Activated CD8-positive, alpha-beta memory T cell treated with anti-CD3 and anti-CD28 coated beads for 1 hour (primary cell): ENCODE measurements at places on chromosomes 4 and X.

GRCh38 chr4:53559021-53559620 is 32.2 kb downstream of the LNX1 start:
- DNase-seq: no peak

GRCh38 chr4:17103231-17103630 is 204.8 kb upstream of the LDB2 start:
- no peak for DNase-seq

- DNase-seq: no peak
Measured at GRCh38 chrX:72393836-72394517, 88.3 kb upstream of the CITED1 start.

- no peak for DNase-seq
Measured at GRCh38 chrX:50697691-50698090, 116.3 kb downstream of the SHROOM4 start.

DNA sequence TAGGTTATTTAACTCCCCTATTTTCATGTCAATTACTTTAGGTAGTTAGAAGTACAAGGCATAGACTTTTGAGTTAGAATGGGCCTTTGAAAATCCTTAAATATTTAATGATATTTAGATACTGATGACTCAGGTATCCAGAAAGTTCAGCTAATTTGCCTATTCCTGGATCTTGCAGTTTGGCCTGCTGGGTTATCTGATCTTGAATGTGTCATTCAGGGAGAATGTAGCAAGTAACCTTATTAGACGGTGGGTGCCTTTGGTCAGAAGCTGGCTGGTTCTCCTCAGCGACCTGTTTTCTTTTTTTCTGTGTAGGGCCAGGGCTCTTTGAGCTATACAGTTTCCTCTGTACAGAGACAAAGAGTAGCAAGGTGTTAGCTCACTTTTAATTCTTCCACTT is 42.0 kb downstream of the MTM1 start:
- DNase-seq: no peak

GRCh38 chr4:175308236-175308635 is 390.1 kb downstream of the ADAM29 start:
- no peak for DNase-seq

DNA sequence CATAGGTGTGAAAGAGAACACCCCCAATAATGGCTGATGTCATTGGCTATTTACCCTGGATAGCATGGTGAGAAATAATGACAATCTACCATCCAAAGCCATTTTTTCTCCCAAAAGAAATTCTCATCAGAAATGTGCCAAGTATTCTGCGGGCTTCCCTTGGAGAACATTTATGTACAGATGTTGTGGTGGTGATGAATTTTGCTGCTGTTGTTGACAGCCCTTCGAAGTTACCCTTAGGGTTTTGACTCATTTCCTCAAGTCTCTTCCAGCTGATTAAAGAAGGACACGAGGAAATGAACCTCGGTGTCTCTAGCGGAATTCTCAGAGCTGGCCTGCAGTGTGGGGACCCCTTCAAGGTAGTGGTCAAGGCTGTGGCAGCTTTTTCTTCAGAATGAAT is 3.4 kb downstream of the KIT start:
- no peak for DNase-seq

DNA sequence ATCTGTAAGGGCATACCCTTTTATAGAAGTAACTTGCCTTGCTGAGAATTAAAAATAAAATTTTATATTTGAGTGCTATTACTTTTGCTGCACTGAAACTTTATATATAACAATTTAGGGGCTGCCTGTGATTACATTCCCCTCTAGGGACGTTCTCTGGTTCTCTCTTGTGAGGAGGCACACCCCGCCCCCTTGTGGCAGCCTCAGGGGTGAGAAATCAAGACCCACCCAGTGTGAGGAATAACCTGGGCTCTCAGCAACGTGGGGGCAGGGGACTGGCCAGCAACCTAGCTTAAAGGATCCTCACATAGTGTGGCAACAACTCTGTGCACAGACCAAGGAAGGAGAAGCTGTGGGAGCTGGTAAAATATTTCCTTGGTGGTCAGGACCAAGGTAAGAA is 43.7 kb downstream of the MAGEA9 start:
- DNase-seq: no peak

DNA sequence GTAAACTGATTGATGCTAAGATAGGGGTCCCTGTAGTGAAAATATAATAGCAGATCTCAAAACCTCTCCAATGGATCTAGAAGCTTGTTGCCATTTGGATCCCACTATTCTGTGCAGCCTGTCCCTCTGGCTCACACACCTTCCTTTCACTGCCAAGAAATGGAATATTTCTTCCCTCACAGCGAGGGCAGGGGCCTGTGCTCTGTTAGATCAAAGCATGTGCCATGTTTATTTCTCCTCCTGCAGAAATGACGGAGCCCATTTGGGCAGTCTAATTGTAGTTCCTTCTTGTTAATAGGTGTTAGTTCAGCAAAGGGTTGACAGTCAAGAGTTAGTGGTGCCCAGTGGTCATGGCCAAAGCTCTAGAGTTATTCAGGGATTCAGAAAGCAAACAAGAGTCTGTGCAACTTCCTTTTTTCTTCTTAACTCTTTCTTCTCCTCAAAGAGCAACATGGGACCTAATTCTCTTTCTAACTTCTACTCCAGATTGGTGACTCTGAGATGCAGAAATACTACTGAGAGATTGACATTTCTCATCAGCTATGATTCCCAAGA is 106.8 kb downstream of the STOX2 start:
- no peak for DNase-seq

DNA sequence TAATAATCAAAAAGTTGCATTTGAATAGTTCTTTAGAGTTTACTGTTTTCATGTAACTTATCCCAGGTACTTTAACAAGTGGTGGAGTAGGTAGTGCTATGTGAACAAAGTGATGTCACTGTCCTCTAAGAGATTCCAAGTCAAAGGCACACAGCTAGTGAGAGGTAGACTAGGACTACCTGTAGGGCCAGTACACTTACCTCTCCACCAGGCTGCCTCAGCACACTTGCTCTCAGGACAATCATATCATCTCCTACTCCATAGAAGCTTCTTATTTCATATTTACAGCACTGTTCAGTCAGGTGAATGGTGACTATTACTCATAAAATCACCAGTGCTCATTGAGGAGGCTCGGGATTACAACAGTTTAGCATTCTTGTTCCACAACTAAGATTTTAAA is 173.0 kb upstream of the EMCN start:
- DNase-seq: no peak

DNA sequence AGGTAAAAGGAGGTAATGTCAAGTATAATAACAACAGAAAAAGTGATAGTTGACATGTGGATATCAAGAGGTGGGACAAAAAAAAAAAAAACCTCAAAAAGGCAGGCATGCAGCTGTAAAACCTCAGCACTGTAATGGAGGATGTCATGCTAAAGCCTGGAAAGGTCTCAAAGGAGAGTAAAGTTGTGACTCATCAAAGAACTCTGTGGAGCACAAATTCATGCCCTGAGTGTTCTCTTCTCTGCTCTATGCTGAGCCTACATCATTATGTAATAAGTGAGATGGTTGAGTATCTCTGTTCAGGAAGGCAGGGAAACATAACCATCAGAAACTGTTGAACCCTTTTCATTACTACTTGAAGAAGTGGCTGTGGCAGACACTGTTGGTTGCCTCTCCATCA is 597.8 kb downstream of the BCOR start:
- DNase-seq: no peak

- no peak for DNase-seq
Measured at GRCh38 chr4:56768316-56768715, 53.2 kb downstream of the SPINK2 start.

GRCh38 chr4:11467931-11468330 is 39.2 kb upstream of the HS3ST1 start:
- no peak for DNase-seq

- DNase-seq: no peak
Measured at GRCh38 chr4:138889216-138889615, 126.4 kb upstream of the NOCT start.

GRCh38 chr4:139144161-139144859 is 32.7 kb downstream of the ELF2 start:
- no peak for DNase-seq

- DNase-seq: no peak
Measured at GRCh38 chr4:19850909-19851308, 400.8 kb upstream of the SLIT2 start.

GRCh38 chrX:150773117-150773516 is 79.9 kb downstream of the MTMR1 start:
- no peak for DNase-seq

DNA sequence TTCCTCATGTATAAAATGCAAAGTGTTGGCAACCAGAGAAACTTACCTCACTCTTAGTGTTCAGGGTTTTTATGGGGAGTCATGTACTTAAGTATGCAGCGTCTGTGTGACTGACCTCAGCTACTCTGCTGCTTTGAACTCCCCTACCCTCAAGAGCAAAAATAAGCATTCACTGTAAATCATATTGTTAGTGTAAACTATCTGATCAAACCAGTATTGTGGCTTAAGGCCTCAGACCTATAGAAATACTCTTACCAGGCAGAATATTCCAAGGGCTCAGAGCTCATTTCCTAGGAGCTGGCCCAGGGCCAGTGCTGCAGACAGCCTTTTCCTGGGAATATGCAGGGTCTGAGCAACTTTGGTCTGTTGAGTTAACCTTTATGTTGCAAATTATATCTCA is 453.1 kb downstream of the CCSER1 start:
- no peak for DNase-seq

DNA sequence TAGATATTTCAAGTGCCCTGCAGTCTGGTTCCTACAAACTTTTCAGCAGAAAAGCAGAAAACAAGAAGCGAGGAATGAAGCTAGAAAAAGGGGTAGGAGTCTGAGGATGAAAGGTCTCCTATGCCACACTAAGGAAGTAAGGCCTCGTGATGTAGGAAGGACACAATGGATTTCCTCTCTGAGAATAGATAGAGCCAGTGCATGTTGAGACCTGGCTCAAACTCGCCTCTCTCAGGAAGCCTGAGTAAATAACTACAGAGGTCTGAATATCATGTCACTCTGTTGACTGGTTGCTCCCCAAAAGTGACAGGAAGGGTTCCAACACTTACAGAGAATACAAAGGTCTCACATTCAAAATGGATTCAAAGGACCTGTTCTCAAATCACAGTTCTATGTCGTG is 93.3 kb downstream of the GRIA3 start:
- DNase-seq: no peak

GRCh38 chr4:88600176-88600838 is 8.0 kb downstream of the HERC3 start:
- no peak for DNase-seq

DNA sequence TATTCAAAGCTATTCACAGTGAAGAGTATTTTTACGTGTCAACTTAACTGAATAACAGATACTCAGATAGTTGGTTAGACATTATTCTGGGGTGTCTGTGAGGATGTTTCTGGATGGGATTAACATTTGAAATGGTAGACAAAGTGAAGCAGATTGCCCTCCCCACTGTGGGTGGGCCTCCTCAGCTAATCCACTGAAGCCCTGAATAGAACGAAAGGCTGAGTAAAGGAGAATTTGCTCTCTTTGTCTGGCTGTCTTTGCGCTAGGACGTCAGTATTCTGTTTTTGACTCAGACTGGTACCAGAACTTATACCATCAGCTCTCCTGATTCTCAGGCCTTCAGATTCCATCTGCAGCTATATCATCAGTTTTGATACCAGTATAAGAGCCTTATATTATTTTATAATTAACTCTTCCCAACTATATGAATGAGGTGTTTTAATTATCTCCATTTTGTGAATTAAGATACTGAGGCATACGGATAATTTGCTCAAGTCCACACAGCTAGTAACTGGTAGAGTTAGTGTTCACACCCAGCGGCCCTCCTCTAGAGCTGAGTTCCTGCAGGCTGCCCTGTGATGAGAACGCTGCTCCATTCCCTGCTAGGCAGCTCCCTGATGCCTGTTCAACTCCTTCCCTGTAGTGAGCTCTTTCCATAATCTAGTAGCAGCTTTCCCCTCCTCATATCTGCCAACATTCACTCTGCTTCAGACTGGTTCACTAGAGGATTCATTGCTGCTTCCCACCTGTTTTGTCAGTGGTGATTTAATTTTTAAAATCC is 87.5 kb downstream of the RBM46 start:
- DNase-seq: no peak

DNA sequence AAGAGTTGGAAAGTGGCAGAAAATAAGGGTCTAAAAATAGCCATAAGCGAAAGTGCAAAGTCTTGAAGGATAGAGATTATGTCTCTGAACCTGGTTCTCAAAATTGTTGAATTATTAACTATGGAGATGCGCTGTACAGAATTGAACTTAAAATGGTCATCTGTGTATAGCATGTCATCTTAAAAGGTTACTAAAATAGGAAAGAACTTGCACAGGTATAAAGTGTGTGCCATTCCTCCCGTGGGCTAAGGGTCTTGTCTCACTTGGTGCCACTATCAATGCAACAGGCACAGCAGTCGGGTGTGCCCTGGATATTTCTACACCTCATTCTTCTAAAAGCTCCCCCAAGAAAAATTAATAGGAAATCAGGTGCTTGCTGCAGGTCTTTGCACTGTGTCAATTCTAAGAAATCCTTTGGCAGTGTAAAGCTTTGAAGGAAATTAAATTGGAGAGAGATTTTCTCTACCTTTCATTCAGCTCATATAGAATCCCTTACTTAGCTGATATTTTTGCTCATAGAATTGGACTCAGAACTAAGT is 2.4 kb downstream of the SORBS2 start:
- DNase-seq: no peak

DNA sequence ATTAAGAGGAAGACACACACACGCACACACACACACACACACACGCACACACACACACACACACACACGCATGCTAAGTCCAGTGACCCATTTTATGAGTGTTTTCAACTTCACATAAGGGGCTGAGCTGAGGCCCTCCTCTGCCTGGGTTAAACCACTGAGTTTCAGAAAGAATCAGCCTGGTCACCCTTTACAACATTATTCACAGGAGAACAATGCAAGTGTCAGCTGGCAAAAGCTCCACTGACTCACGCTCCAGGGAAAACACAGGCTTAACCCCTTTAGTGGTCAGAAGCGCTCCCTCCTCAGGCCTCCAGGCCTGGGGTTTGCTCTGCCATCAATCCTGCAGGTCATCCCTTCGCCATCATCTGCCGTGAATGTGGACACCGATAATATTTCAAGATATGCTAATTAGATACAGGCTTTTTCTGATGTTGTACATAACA is 46.9 kb downstream of the ACOX3 start:
- no peak for DNase-seq

DNA sequence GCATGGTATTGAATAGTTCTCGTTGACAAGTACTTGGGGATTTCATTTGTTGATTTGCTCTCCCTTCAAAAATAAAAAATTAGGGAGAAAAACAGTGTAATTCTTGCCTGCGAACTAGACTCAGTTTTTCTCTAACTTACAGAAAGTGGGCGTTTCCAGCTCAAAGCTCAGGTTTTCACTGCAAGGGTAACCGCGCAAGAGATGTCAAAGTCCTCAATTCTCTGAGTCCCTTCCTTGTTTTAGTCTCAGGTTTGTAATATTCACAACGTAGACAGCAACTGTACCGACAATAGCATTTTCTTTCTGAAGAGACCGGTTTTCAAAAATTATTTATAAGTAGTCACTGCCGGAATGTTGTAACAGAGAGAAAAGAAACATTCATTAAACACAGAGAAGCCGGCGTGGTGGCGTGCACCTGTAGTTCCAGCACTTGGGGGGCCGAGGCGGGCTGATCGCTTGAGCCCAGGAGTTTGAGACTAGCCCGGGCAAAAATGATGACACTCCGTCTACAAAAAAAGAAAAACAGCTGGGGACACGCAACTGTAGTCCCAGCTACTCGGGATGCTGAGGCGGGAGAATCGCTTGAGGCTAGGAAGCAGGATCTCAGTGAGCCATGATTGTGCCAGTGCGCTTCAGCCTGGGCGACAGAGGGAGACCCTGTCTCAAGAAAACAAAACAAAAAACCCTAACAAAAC is 774 bp downstream of the ZCCHC4 start:
- no peak for DNase-seq

- no peak for DNase-seq
Measured at GRCh38 chr4:15215109-15215508, 212.7 kb upstream of the C1QTNF7 start.

- no peak for DNase-seq
Measured at GRCh38 chr4:7672601-7673000, 237.9 kb upstream of the PSAPL1 start.
